ENCODE measurements at places on chromosomes 16 and 17.

DNA sequence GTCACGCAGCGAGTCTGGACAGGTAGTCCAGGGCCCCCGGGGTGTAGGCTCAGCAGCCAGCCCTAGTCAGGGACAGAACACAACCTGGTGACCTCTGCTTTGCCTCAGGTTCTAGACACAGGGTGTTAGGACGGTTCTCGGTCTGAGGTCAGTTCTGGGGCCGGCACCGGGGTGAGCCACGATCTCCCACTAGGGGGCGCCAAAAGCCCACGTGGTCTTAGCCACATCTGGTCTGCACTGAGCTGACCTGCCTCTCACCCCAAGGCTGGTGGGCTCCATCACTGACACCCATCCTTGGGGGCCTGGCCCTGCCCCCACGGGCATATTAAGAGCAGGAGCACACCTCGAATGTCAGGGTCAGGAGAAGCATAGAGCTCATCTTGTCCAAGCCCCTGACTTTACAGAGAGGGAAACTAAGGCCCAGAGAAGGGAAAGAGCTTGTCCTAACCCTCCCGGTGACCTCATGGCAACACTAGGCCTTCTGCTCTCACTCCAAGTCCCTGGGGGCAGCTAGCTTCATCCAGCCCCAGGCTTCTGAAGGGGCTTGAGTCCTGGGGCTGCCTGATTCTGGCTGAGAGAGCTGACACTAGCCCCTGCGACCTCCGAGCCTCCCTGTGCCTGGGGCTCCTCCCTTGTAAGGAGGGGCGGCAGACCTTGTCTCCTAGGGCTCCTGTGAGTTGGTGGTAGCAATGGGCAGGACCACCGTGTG is 9.0 kb downstream of the SLC5A10 start:
- DNase-seq, result peak; percentile 92

- DNase-seq, result no peak
Observed at GRCh38 chr17:74234486-74234885, 21.1 kb downstream of the TTYH2 start.

- DNase-seq, result peak; percentile 21
Observed at GRCh38 chr17:44557651-44558285, 484 bp downstream of the FZD2 start.

GRCh38 chr16:30914830-30915229 is 8.5 kb upstream of the FBXL19 start:
- DNase-seq, result no peak

DNA sequence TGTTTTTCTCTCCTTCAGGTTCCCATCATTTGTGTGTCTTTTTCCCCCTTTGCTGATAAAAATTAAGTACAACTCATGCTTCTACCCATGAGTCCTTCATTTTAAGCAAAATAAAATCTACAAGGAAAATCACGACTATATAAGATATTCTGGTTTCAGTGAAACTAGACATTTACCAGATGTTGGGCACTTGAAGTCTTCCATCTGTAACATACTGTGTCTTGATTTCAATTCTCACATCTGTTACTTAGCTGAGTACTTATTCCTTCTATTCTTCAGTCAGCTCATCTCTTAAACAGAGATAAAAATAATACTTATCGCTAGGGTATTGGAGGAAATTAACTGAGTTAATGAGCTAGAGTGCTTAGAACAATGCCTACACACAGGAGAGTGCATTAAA is 893.0 kb upstream of the SOX9 start:
- DNase-seq, result no peak

DNA sequence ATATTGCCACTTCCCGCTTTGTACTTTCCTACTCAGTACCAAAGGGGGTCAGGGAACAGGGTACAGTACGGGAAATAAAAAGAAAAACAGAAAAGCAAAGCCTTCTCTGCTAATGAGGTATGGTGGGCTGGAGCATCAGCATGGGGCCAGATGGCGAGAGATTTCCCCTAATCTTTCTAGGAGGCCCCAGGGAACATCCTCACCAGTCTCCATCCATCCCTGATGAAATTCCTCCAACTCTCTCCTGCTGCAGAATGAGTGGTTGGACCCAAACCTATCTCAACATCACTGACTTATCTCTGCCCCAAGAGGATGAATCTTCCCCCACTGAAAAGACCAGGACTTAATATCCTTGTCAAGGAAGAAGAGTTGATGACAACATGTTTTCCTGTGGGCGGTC is 185.6 kb downstream of the C16orf78 start:
- no peak for DNase-seq

DNA sequence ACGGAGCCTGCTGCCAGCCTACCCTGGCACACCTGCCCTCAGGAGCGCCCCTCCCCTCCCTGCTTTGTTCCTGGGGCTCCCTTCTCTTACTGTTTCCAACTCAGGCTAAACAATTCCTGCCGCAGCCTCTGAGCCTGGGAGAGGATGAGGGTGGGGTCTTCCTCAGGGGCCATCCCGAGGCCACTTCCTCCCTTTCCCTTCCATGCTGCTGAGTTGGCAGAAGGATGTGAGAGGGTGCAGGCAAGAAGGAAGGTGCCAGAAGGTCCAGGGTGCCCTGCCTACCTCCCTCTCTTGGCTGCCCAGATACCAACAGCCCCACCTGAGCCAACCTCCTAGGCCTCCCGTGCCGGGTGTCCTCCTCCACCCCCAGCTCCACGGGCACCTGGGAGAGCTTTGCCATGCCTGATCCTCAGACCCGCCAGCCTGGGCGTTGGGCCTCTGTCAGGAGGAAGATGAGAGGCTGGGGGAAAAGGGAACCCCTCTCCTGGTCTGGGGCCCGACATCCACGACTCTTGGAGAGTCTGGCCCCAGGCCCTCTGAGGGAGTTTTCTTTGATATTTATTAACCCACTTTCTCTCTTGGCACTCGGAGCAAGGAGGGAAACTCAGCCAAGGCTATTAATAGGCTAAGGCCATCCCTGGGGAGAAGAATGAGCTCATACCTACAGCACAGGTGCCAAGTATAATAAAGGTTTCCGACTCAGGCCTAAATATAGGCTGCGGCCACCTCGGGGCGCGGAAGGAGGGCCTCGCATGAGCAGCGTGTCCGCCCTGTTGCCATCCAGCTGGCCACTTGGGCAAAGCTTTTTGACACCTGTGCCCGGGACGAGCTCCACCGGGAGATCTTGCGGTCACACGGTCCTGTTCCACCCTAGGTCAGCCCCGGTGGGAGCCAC is 232.0 kb downstream of the ENGASE start:
- DNase-seq, result no peak

DNA sequence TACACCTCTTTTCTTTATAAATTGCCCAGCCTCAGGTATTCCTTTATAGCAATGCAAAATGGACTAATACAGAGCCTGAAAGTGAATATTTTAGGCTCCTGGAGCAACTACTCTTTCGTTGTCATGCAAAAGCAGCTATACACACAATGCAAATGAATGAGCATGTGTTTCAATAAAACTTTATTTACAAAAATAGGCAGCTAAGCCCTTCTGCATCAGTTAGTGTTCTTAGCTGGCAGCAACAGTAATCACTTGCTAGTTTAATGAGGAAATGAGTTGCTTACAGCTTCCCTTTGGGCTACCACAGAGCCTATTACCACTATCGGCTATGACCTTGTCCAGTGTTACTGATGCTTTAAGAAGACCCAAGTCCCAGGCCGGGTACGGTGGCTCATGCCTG is 402.9 kb downstream of the XYLT1 start:
- no peak for DNase-seq

DNA sequence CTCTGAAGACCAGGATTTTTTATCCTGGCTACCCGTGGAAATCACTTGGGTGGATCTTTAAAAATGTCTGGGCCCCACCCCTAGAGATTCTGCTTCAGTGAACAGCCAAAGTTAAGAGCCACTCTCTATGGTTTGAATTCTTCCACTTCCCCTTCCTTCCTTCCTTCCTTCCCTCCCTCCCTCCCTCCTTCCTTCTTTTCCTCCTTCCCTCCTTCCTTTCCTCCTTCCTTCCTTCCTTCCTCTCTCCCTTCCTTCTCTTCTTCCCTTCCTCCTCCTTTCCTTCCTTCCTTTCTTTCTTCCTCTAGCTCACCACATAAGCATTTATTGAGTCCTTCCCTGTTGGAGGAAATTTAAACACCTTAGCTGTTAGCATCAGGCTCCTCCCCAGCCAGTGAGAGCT is 203.6 kb downstream of the KATNIP start:
- DNase-seq, result no peak

GRCh38 chr17:59327981-59328290 is 3.5 kb upstream of the YPEL2 start:
- no peak for DNase-seq

Data from Caco-2 (cell line).